ENCODE measurements at places on chromosomes 11 and 22.

- no peak for DNase-seq
Measured at GRCh38 chr22:46229701-46230100, 20.4 kb downstream of the CDPF1 start.

GRCh38 chr11:65779669-65779918 is 1.2 kb downstream of the AP5B1 start:
- DNase-seq, result no peak

DNA sequence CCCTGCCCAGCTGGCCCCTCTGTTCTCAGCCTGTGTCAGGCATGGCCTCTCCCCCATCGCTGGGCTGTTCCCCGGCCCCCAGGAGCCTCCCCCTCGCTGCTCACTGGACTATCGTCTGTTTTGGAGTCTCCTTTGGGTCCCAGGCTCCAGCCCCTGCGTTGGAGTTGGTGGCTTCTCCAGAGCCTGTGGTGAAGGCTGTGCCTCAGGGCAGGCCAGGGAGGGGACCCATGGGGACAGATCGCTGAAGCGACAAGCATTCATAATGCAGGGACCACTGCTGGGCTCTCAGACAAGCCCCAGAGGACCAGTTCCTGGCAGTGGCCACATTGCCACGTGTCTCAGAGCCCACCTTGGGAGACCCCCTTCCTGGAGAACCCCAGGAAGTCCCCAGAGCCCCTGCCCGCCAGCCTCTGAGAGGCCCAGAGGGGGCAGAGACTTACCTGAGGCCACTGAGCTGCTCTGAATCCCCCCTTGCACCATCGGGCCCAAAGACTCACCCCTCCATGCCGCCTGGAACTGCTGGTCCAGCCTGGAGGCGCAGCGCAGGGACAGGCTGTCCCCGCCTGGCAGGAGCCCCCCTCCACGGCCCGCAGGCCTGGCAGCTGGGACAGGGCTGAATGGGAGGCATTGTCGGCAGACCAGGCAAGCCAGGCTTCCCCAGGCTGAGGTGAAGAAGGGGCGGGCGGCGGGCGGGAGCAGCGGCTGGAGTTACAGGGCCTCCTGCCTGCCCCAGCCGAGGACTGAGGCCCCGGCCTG is at the start of gene CHADL:
CHADL (minus strand) TSS at position 555 of the 756 bp plus-strand sequence; CDS start at position 505, 50 bp downstream.
- DNase-seq, result no peak

DNA sequence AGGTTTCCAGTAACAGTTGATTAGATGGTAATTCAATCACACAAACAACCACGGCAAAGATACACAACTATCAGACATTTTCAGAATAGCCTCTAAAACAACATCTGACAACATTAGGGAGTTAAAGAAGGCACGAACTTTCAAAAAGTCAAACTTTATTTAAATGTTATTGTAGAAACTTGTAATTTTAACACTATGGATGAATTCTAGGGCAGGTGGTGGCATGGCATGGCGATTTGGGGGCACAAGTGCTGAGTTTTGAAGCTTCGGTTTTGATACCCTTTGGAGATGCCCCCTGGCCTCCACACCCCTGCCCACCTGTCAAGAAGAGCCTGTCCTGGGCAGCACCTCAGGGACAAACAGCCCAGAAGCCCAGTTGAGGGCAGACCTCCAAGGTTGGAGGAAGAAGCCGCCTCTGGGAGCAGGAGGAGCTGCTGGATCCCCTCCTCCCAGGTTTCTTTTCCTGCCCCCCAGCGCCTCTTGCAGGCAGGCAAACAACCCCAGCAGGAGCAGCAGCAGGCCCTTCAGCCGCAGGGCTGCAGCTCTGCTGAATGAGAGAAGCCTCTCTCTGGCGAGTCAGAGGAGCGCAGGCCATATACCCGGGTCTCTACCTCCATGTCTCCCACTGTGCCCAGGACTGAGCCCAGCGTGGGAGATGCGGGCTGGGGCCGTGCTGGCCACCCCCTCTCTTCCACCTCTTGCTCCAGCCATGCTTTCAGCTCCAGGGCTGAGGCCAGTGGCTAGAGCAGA is 102.1 kb upstream of the IGLL5 start:
- no peak for DNase-seq

Measured in NAMALWA (cell line).